H7 (cell line): ENCODE measurements at places on chromosomes 7 and 10. TPM values are rescaled to one million over a fixed set of nuclear protein-coding genes. Genes with fewer than 3 reads are reported as not detected.

TMEM178B gene
- total RNA-seq = 1.1 and 1.4 TPM in 2 replicates

EFCAB10 gene
- 2.0 and 2.3 TPM in 2 replicates for total RNA-seq

FAM180A gene
- total RNA-seq = not detected in 2 replicates

SPDYE11 gene
- not detected in 2 replicates for total RNA-seq

ZP3 gene
- 5.3 and 6.9 TPM in 2 replicates for total RNA-seq

ADAM22 gene
- total RNA-seq = 2.1 and 4.8 TPM in 2 replicates

- DNase-seq = no peak
Measured at GRCh38 chr10:119480667-119481066, 61.9 kb downstream of the RGS10 start.

DNA sequence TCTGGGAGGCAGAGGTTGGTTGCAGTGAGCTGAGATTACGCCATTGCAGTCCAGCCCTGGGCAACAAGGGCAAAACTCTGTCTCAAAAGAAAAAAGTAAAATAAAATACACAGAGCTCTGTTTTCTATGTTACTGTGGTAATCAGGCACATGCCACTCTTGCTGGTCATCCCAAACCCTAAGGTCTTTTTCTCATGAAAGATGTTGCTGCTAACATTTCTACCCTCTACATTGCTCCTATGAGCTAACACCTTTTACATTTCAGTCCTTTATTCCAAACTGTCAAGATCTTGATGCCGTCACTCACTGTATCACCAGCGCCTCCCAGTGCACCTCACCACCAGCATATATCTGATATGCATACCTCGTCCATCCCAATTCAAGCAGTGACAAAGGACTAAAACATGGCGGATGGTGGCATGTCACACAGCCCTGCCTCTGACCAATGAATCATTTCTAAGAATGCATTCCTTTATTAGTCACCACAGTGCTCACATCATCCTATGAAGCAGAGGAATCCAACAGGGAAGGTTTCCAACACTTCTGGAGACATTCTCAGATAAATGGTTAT is 4.3 kb downstream of the DAGLB start:
- no peak for DNase-seq

- no peak for DNase-seq
Measured at GRCh38 chr7:41005374-41005901, 697.5 kb downstream of the INHBA start.

DNA sequence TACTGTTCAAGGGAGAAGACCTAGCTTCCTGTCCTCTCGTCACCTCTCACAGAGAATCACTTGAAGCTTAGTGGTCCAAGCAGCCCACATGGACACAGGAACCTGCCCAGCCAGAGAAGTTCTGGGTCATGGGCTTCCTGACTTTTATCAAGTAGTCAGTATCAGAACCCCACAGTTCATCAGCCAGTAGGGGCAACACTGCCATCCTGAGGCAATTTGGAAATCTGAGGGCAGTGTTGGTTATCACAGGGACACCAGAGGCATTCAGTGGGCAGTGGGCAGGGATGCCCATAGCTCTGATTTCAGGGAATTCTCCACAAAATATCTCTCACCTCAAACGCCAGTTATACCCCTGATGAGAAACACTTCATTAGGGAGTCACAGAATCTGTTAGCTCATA is 22.5 kb upstream of the MGAM2 start:
- DNase-seq = no peak

- no peak for DNase-seq
Measured at GRCh38 chr10:128149267-128150014, 23.2 kb upstream of the MKI67 start.

GRCh38 chr7:66869660-66870450 is 51.2 kb upstream of the TMEM248 start:
- DNase-seq = no peak

DNA sequence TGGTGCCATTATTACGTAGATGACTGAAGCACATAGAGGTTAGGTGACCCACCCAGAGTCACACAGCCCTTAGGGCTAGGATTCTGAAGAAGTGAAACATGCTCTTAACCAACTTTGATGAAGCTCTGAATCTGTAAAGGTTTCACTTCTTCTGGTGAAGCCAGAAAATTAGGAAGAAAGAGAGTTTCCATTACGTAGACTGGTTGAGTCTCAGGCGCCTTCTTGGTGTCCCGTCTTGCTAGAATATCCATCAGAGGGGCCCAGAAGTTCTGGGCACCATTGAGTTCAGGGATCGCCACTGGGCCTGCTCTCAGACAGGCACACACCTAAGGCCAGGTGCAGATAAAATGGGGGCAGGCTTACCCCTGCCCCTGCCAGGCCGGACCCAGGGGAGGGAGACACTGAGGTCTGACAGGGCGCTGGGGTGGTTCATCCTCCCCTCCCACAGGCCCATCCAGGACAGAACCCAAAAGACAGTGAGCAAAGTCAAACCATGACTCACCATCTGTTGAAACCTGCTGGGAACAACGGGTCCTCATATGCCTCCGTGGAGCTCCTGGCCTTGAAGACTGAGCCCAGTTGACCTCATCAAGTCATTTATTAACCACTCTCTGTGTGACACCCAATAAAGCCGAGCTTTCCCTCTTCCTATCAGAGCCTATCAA is 33.2 kb downstream of the DRGX start:
- no peak for DNase-seq

DNA sequence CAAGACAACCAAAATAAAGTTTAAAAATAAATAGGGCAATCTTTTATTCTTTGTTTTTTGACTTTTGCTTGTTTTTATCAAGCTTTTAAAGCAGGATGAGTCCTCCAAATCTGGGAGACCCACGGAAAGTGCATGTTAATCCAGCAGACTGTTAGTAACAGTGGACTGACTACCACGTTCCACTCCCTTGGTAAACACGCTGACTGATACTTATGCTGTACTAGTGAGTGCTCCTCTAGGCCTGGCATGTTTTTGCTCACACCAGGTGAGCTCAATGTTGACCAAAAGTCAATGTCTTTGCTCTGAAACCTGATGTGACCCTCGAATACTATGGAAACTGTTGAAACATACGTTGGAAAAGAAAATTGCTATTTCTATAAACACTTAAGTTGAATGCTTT is 88.4 kb downstream of the KIAA1549 start:
- no peak for DNase-seq

DNA sequence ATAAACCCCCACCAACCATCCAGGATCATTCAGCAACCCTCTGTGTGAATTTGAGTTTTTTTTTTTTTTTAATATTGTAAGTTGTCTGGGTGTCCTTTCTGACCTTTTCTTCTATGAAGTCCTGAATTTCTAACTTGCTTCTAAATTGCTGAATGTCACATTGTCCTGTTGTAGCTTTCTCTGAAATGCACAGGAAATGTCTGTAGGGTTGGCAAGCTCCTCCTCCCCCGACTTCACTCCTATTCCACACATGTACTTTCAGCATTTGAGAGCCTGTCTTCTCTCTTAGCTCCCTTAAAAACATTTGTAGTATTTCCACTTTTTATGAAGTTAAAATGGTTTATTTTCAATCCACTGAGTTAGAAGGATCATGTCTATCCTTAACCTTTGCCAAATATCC is 3.3 kb upstream of the CNNM2 start:
- no peak for DNase-seq

DNA sequence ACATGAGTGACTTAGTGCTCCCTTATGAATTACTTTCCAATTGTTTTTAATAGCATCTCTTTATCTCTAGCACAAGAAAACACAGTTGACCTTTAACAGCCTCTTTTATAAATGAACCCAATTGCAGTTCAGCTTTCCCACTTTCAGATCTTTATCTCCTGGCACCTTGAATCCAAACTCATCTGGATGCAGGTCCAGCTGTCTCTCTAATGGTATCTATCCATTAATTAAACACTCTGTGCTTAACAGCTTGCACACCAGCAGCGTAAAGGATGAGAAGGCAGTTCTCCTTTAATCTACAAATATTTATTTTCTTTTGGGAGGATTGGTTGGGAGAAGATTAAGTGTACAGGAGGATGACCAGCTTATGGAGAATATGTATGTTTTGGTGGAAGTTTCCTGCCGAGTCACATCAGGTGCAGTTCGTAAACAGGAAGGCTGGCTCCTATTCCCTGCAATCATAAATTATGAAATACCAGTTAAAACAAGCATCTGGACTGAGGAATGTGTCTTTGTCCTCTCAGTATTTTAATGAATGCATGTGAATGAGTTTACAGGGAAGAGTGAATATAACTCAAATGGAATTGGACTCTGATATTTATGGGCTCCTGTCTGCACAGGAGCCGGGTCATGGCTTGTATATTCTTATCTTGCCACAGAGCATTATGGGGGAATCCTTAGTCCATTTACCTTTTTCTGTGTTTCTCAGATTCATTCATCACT is 232.7 kb downstream of the PHF14 start:
- no peak for DNase-seq

GRCh38 chr10:48525113-48525512 is 79.8 kb downstream of the ARHGAP22 start:
- DNase-seq = no peak

- DNase-seq = no peak
Measured at GRCh38 chr7:86978808-86979506, 80.5 kb downstream of the ELAPOR2 start.

DNA sequence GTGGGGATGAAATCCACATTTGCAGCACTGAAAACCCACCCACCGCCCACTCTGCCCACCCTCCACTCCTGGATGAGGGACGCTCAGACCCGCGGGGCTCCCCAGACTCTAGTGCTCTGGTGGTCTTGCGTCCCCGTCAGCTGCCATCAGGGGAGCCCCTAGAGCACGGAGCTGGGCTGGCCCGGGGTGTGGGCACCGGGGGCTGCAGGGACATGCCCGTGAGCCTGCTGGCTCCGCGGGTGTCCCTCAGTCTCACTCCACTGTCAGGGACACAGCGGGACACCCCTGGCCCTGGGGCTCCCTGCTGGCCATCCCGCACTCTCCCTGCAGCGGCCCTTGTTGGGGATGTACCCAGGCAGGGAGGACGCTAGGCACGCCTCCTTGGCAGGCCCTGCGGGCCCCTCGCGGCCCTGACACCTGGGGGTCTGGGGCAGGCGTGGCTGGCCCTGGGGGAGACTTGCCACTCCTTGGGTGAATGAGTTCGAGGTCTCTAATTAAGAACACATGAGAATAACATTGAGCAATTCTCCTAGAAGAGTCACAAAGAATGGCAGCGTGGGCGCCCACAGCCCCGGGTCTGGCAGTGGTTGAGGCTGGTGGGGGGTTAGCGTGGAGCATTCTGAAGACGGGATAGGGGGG is 64.2 kb downstream of the CFAP46 start:
- peak; percentile 68 for DNase-seq

GRCh38 chr10:99345350-99345749 is 16.2 kb downstream of the CNNM1 start:
- DNase-seq = no peak

DNA sequence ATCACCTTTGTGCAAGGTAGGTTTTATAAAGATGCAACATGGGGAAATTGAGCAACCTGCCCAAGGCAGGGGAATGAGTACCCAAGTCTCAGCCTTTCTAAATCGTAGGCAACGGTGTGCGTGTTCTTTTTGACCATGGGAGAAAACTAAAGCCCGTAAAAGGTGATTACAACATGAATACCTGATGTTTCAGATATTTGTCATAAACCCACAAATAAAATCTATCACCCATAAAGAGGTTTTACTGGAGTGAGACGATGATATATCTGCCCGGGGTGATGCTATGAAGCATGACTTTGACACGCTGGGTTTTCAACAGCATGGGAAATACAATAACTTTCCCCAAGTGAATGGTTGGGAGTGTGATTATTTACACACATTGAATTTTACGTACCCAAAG is 406.3 kb upstream of the KLF6 start:
- DNase-seq = no peak

- no peak for DNase-seq
Measured at GRCh38 chr7:36367561-36368077, 22.0 kb upstream of the ANLN start.

DNA sequence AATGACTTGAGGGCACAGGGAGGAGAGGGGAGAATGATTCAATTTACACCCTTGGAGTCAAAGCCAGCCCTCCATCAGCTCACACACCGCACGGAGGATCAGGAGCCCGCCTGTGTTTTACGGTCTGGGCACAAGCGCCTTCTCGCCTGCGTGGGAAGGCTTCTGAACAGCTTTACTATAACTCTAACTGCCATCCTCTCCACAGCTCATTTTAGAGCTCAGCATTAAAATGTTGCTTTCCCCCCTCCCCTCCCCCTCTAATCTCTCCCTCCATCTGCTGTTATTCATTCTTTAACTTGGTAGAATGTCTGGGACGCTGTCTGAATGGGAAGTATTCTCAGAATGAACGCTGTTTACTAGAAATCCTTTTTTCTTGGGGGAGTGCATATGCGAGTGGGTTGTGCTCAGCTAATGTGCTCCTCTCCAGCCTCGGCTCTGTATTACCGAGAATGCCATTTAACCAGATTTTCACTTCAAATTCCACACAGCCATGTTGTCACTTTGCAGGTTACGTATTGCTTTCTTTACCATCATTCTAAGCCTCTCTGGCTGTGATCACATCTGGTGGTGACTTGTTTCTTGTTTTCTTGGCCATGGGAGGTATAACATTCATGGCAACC is 140.1 kb downstream of the GFRA1 start:
- no peak for DNase-seq

DNA sequence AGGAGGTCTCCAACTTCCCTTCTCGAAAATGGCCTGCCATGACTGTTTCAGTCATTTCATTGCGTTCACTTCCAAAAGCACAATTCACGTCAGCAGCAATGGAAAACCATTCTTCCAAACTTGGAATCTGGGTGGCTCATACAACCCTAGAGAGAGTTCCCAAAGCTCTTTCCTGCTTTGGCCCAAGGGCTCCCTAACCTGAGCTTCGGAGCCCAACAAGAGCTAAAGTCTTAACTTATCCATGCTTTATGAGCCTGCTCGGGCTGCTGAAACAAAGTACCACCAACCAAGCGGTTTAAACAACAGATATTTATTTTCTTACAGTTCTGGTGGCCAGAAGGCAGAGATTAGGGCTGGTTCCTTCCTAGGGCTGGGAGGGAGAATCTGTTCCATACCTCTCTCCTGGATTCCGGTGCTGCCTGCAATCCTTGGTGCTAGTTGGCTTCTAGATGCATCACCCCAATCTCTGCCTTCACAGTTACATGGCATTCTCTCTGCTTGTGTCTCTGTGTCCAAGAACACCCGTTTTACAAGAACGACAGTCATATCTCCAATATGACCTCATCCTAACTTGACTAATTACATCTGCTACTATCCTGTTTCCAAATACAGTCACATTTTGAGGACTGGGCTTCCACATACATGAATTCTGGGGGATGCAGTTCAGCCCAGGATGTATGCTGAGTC is 33.5 kb downstream of the CAMK2B start:
- peak; percentile 11 for DNase-seq

- DNase-seq = peak; percentile 73
Measured at GRCh38 chr7:1407892-1408291, 51.4 kb downstream of the MICALL2 start.
